Urothelium cell line (cell line): ENCODE measurements at places on chromosomes 12 and 14.
A peak's percentile ranks its signal among the peaks of the same experiment; 100 is the strongest.

DNA sequence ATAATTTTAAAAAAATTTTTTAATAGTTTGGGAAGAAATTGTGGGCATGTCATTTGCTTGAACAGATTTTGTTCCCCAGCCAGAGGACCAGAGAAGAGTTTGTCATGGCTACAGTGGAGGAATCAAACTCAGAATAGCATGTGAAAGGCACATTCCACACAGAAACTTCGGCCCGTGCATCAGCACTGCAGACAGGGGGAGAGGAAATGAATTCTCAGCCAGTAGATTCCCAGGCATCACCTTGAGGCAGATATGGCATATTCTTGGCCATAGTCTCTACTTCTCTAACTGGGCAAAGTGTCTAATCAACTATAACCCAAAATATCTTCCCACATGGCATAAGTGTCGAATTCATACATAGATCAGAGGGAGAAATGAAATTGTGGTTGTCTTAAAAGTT is 153.3 kb downstream of the PRKCH start:
- DNase-seq: no peak

- no peak for DNase-seq
Measured at GRCh38 chr12:104414581-104415341, 42.0 kb upstream of the CHST11 start.

DNA sequence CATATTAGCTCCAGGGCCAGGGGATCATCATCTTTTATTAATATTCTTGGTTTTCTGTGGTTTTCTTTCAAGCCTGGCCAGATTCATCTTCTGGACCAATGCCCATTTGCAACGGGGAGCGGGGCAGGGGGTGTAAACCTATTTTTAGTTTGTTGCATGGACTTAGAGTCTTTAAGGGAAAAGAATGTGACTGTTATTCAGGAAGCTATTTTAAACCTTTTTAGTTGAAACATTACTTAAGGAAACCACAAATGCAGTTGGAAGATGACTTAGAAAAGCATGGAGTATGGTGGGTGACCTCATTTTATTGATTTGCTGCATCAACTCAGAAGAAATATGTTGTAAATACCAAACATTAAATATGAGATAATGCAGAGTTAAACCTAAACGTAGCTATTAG is 368.4 kb upstream of the E2F7 start:
- DNase-seq: peak; percentile 3

DNA sequence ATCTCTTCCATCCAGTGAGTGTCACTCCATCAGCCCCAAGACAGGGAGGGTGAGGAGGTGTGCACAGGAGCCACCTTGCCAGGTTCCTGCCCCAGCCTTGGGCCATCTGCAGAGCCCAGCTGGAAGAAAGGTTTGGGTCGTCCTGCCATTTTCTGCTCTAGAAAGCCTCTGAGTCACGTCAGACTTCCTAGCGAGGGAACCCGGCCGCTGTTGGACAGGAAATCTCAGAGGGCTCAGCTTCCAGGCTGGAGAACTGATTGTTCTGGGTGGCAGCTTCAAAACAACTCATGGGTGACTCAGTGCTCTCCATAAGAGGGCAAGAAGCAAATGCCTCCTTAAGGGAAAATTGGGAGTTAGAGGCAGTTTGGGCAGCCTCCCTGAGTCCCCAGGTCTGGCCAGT is 16.6 kb downstream of the HIP1R start:
- no peak for DNase-seq

DNA sequence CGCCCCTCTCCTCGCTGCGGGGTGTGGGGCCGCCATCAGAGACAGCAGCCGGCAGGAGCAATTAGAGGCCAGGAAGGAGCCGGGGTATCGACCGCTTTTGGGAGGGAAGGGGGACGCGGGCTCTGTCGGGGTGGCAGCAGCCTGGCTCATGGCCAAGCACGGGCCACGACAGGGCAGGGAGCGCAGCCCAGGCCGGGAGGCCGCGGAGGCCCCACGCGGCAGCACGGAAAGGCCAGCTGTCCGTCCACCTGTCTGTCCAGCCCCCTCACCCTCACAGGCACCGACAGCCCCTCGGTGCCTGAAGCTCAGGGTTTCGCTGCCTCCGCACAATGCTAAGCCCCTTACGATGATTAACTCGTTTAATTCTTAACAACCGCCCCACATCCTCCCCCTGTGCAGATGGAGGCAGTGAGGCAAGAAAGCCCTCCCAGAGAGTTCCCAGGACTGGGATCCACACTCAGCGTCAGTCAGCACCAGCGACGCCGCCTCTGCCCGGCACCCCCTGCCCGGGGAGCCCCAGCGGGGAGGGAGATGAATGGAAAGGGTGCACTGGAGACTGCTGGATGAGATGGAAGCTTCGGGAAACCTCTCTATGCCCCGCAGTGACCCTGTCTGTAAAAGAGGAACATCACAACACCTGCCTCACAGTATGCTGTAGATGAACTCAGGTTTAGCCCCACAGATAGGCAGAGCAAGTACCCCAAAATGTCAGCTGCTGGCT is 23.7 kb downstream of the NCOR2 start:
- no peak for DNase-seq

DNA sequence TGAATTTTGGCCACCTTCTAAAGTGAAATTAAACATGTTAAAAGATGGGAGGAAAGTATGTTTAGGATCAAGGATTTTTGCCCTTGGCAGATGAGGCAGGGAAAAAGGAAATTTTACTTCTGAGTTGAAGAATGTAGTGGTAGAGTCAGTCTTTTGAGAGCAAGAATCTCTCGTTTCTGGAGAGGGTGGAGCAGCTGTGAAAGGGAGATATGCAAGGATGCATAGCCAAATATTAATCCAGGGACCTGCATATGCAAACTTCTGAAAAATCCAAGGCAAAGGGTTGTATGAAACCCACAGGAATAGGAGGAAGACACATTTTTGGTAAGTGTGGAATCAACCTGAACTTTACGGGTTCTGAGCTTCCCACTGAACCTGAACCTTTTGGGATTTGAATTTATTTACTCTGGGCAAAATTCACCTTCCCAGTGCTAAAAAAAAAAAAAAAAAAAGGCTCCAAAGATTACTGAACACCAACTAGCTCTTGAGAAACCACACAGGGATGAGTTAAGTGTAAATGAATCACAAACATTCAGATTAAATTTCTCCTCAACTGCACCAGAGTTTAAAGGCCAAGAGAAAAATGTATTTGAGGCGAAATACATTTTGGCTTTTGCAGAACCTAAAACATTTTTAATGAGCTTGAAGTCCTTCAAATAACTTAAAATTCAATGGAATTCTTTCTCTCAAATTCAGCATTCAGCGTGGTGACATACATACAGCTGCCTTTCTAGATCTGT is 187.1 kb upstream of the CDKN3 start:
- DNase-seq: peak; percentile 41

GRCh38 chr14:21326972-21327371 is 47.1 kb downstream of the RPGRIP1 start:
- DNase-seq: no peak

- DNase-seq: no peak
Measured at GRCh38 chr12:75782069-75782581, 249.5 kb downstream of the PHLDA1 start.

DNA sequence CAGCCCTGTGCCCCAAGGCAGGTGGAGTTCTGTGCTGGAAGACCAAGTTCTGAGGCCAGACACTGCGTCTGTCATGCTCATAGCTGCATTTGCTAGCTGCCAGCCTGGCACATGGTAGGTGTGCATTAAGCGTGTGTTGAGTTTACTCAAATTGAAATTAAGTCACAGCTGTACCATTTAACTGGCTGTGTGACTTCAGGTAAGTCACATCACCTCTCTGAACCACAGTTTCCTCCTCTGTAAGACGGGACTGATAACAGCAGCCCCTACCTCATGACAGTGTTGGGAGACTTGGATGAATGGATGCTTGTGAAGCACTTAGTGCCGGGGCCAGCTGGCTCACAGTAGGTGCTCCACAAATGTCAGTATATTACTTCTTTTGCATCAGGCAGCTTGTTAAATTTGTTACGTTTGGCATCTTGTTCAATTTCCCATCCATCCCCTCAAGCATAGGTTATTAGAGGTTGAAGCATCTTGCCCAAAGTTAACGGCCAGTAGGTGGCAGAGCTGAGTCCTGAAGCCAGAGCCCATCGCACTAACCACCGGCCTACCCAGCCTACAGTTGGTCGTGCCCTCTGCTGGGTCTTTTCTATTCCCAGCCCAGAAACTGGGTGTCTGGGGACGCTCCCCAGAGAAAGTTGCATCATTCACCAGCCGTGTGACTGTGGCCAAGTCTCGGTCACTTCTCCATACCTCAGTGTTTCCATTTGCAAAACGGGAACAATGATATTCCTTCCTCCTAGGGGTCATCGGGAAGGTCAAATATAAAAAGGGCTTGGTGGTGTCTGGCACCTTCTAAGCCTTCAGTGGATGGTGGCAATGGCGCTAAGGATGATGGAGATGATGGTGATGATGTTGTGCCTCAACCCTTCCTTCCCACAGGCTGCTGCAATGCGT is 4.5 kb downstream of the DAO start:
- no peak for DNase-seq

- peak; percentile 39 for DNase-seq
Measured at GRCh38 chr14:48584031-48584430, 908.6 kb upstream of the MDGA2 start.

GRCh38 chr14:100841761-100842403 is 16.0 kb downstream of the MEG3 start:
- no peak for DNase-seq

- no peak for DNase-seq
Measured at GRCh38 chr14:68536018-68536410, 256.9 kb downstream of the ZFP36L1 start.

- peak; percentile 32 for DNase-seq
Measured at GRCh38 chr12:74021937-74022336, 515.7 kb upstream of the ATXN7L3B start.

DNA sequence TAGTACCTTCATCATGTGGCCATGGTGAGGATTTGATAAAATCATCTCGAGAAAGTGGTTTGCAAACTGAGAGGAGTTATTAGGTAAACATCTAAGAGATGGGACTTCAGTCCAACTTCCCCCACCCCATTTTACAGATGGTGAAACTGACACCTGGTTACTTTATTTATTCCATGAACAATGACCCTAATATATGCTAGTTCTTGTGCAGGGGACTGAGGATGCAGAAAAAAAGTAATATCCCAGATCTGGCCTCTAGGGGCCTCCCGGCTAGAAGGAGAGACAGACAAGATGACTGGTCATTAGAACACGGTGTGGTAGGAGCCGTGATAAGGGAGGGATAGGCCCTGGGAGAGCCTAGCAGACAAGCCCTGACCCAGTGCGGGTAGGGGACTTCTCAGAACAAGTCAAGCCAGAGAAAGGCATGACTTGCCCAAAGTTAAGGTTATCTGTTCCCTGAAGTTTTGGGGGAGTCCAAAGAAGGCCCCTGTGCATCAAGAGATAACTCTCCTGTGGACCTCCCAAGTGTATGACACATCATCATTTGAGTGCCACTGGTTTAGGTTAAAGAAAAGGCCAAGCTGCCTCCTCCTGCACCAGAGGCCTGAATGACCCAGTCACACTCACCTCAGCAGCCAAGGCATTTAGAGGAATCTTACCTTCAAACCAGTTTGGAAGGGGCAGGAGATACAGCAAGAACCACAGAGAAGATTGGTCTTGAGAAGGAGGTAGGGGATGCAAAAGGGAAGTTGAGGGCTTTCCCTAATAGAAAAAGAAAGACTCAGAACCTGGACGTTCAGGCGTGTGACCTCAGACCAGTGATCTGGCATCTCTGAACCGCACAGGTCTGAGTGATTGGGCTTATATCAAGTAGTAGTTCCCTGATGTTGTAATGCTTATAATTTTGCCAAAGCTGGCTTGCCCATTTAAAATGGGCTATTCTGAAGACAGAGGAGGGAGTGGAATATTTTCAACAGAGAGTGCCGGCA is 1.6 kb downstream of the CMKLR1 start:
- peak; percentile 32 for DNase-seq

- no peak for DNase-seq
Measured at GRCh38 chr12:52396656-52397055, 9.5 kb downstream of the KRT82 start.

- no peak for DNase-seq
Measured at GRCh38 chr12:5660238-5660637, 228.3 kb downstream of the NTF3 start.

GRCh38 chr12:122318607-122319605 is 52.6 kb upstream of the VPS33A start:
- peak; percentile 10 for DNase-seq

GRCh38 chr14:104200106-104200505 is 61.7 kb downstream of the KIF26A start:
- no peak for DNase-seq

DNA sequence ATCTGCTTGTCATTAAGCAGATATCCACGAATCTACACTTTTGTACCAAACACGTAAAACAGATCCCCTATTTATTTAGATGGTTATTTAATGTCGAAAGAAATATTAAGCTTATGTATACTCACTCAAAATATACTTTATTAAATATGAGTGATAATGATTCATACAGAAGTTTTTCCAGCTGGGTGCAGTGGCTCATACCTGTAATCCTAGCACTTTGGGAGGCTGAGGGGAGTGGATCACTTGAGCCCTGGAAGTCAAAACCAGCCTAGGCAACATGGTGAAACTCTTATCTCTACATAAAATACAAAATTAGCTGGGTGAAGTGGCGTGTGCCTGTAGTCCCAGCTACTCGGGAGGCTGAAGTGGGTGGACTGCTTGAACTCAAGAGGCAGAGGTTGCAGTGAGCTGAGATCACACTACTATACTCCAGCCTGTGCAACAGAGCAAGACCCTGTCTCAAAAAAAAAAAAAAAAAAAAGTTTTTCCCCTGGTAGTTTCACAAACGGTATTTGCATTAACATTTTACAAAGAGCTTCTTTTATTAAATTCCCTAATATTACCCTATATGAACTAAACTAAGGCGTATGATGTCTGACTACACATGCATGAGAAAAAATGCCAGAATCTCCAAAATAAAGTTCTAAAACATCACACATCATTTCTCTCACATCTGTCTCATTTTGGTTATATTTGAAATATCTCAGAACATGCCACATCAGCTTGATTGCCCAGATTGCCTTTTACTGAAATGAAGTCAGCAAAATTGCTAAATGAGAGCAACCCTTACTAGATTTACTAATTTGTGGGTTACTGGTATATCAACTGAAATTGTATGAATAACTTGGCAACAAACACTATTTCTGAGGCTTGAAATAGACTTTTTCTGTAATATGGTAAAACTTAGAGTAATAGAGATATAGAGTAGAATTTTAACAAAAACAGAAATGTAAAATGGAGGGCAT is 74.9 kb downstream of the PAWR start:
- no peak for DNase-seq

DNA sequence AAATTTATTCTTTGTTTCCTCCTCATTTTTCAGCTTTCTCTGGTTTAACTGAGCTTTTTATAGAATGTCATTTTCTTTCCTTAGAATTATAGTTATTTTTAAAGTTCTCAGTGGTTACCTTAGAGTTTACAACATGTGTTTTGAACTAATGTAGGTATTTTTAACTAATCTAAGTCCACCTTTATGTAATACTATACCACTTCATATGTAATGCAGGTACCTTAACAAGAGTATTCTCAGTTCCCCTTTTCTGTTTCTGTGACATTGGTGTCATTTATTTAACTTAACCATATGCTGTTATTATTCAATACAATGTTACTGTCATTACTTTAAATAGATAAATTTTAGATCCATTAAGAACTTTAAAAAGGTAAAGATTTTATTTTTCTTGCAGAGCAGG is 30.3 kb upstream of the KCNC2 start:
- DNase-seq: no peak
